Astrocyte (in vitro differentiated cells and primary cell): ENCODE measurements at places on chromosomes 13 and 19.

DNA sequence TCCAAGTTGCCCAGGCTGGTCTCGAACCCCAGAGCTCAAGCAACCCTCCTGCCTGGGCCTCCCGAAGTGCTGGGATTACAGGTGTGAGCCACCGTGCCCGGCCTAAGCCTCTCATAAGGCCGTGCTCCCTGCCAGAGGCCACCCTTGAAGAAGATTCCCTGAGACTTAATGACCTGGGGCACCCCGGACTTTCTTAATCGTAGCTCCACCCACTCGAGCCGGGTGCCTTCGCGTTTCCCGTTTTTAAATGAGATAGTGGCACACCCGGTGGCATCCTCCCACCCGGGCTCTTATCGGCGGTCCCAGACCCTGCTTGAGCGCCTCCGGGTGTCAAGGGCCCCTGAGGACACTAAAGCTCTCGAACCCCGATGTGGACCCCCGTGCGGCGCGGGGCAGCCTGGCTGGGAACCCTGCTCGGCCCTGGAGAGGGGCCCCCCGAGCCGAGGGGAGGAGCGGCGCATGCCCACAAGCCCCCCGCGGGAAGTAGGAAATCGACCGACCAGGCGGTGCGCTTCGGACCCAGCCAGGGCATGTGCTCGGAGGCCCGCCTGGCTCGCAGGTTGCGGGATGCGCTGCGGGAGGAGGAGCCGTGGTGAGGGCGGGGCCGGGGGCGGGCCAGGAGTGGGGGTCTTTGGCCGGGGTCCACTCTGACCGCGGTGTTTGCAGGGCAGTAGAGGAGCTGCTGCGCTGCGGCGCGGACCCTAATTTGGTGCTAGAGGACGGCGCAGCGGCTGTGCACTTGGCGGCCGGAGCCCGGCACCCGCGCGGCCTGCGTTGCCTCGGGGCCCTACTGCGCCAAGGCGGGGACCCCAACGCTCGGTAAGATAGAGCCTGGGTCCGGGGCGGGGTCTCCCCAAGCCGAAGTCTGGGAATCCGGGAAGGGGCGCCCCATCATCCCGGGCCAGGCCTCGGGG lies at the start of gene ANKLE1:
Gene ANKLE1 (plus strand): TSS at position 511 of the 914 bp plus-strand sequence. CDS start 20 bp downstream, at position 531.
- no peaks in the 10 kb centered on the region for H3K4me1 ChIP-seq
- H3K27me3 ChIP-seq: no peaks in the 10 kb centered on the region
- H3K4me3 ChIP-seq: peak within 1 kb of the TSS; percentile 14
- no peak within 1 kb of the TSS for H3K27ac ChIP-seq

- H3K4me3 ChIP-seq: no peak overlapping the region
- peaks cover 17% of the 10 kb centered on the region for H3K4me1 ChIP-seq
- no peaks in the 10 kb centered on the region for H3K36me3 ChIP-seq
- H3K27me3 ChIP-seq: no peaks in the 10 kb centered on the region
- H3K27ac ChIP-seq: no peak overlapping the region
These were observed 6.5 kb upstream of the SIN3B start for GRCh38 chr19:16822648-16823047.

DNA sequence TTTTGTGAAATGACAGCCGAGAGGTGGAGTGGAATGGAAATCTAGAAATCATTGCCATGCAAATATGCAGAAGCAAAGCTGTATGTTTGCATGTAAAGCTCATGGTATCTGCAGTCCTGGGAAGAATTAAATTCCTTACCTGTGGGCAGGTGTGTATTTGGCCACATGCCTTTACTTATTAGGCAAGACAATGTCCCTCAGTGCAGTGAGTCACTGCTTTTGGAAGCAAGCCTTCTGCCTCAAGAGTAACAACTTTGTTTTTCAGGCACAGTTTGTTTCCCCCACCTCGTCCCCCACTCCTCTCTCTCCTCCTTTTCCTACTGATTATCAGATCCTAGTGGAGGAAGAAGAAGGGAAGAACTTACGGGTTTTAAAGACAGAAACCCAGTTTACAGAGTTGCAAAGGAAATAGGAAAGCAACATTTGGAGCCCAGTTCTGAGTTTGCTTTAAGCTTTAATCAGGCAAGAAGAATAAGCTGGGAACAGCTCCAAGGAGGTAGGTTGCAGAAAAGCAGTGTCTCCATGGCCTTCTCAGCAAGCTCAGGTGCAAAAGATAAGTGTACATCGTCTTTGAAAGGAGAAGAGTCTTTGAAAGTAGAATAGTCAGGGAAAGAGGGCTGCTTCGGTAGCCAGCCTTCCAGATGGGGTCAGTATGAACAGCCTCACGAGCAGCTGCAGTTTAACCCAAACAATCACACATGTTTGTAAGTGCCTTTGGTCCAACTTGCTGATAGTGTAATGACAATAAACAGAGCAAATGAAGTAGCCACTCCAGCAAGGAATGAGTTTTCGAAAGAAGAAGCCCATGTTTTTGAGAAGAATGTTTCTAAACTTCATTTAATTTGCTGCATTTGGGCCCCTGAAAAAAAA lies 190.1 kb downstream of the KLF5 start:
- no peak overlapping the region for H3K4me3 ChIP-seq
- peaks cover 6% of the 10 kb centered on the region for H3K4me1 ChIP-seq
- no peak for DNase-seq
- H3K27me3 ChIP-seq: no peaks in the 10 kb centered on the region
- no peak overlapping the region for H3K27ac ChIP-seq

- H3K27ac ChIP-seq: no peak overlapping the region
- H3K4me1 ChIP-seq: peaks cover 27% of the 10 kb centered on the region
- H3K36me3 ChIP-seq: no peaks in the 10 kb centered on the region
- DNase-seq: no peak
- no peaks in the 10 kb centered on the region for H3K27me3 ChIP-seq
These were observed 2.0 kb upstream of the PTOV1 start for GRCh38 chr19:49848938-49849337.

- no peak for DNase-seq
- H3K4me1 ChIP-seq: peaks cover 86% of the 10 kb centered on the region
- H3K36me3 ChIP-seq: peaks cover 20% of the 10 kb centered on the region
- H3K4me3 ChIP-seq: no peak overlapping the region
- no peaks in the 10 kb centered on the region for H3K27me3 ChIP-seq
These were observed 29.6 kb downstream of the COL4A2 start for GRCh38 chr13:110336681-110337080.

DNA sequence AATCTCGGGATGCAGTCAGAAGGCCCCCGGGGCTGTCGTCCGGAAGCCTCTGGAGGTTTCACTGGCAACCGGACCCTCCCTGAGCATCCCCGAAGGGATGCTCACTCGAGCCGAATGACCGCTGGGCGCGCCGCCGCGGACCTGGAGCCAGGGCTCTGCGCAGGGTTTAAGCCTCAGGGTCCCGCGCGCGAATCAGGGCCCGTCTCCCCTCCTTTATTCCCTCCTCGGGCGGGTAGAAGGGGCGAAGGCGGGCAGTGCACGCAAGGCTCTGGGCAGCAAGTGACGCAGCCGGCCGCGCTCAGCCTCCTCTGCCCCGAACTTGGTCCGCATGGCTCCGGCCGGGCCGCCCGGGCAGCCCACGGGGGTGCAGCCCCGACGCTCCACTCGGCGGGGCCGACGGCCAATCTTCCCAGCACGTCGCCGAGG lies 572 bp downstream of the SHISA2 start:
- peak overlapping the region; percentile 82 for H3K4me3 ChIP-seq
- H3K27me3 ChIP-seq: no peaks in the 10 kb centered on the region
- peaks cover under 1% of the 10 kb centered on the region for H3K36me3 ChIP-seq
- H3K4me1 ChIP-seq: peaks cover 13% of the 10 kb centered on the region

DNA sequence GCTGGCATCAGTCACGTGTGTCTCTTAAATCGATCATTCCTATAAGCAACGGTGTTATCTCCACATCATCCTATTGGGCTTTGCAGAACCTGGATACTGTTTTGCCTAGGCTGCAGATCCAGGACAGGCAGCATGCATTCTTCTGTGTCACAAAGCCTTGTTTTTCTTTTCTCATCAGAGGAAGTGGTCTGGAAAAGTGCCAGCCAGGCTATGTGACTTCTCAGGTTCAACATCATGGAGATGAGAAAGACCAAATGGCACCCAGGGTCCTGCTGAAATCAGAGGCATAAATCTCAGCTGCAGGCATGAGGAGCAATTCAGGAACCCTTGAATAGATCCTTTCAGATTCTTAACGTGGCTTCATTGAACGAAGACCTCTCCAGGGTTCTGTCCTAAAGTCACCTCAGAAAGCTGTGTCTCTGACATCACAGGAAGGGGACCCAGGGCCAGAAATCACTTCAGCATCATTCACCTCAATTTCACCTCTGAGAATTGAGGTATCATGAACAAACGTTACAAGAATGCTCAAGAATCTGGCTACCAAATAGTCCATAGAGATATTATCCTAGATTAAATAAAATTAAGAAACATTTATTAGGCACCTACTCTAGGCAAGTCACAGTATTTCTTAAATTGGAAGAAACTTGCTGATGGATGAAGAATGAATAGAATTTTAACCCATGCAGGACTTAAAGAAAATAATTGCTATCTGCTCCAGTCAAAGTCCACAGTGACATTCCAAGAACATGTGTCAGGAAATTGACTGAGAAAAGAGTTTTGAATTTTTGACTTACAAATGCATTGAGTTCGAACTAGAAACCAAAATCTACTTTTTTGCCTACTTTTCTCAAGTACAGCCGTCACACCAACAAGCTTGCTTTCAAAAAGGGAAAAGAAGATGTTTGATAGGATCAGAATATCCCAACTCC lies 124.1 kb downstream of the COG6 start:
- H3K36me3 ChIP-seq: no peaks in the 10 kb centered on the region
- H3K27ac ChIP-seq: peak overlapping the region; percentile 33
- peak; percentile 47 for DNase-seq

DNA sequence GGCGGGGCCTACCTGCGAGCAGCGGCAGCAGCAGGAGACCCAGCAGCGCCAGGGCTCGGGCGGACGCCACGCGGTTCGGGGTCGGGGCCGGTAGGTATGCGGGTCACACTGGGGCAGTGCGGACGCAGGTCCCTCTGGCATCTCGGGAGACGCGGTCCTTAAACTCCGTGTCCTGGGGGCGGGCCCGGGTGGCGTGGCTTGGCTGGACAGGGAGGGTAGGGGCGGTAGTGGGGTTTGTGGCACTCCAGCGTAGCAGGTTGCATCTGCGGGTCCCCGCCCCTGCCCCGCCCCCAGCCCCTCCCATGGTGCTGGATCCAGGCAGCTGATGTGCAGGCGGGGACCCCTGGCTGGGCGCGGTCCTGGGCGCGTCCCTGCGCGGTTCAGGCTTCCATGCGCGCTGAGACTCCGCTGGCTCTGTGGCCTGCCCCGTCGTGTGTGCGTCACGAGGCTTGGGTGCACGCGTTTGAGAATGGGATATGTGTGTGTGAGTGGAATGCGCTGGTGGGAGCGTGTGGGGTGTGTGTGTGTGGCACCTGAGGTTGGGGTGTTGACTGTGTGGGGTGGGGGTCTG lies 96.1 kb downstream of the WTIP start:
- DNase-seq: no peak
- H3K4me3 ChIP-seq: no peak overlapping the region
- no peaks in the 10 kb centered on the region for H3K36me3 ChIP-seq

DNA sequence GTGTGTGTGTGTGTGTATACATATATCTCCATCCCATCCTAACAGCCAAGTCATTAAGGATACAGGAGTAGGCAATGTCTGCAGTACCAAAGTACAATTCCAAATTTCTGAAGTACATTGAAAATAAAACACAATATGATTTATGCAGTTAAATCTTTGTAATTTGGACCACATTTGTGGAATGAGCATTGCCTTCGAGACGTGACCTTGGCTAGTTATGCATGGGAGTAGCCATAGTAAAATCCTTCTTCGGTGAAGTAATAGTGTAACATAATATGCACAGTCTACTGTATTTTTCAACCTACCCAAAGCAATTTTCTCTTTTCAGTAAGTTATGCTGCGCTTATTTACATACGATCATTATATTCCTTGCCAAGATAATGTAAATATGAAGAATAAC lies 665.7 kb upstream of the GPC6 start:
- no peak overlapping the region for H3K27ac ChIP-seq
- DNase-seq: no peak
- H3K27me3 ChIP-seq: no peaks in the 10 kb centered on the region
- H3K4me1 ChIP-seq: no peaks in the 10 kb centered on the region
- no peaks in the 10 kb centered on the region for H3K36me3 ChIP-seq

- no peaks in the 10 kb centered on the region for H3K27me3 ChIP-seq
- no peak for DNase-seq
- H3K27ac ChIP-seq: no peak overlapping the region
- H3K4me1 ChIP-seq: no peaks in the 10 kb centered on the region
These were observed 21.8 kb downstream of the SACS start for GRCh38 chr13:23411706-23412105.

GRCh38 chr19:45469132-45469944 lies 1.5 kb downstream of the FOSB start:
- peak; percentile 81 for DNase-seq
- H3K4me1 ChIP-seq: peaks cover 30% of the 10 kb centered on the region
- peak overlapping the region; percentile 76 for H3K4me3 ChIP-seq
- H3K36me3 ChIP-seq: no peaks in the 10 kb centered on the region

- H3K4me3 ChIP-seq: no peak overlapping the region
- H3K27me3 ChIP-seq: no peaks in the 10 kb centered on the region
- H3K4me1 ChIP-seq: no peaks in the 10 kb centered on the region
- DNase-seq: no peak
- no peak overlapping the region for H3K27ac ChIP-seq
These were observed 485.4 kb downstream of the RFC3 start for GRCh38 chr13:34303346-34303745.

- H3K27ac ChIP-seq: no peak overlapping the region
- no peaks in the 10 kb centered on the region for H3K36me3 ChIP-seq
- peaks cover 15% of the 10 kb centered on the region for H3K4me1 ChIP-seq
These were observed 791 bp downstream of the TMED1 start for GRCh38 chr19:10835089-10835753.

- H3K36me3 ChIP-seq: no peaks in the 10 kb centered on the region
- peak; percentile 6 for DNase-seq
- no peak overlapping the region for H3K4me3 ChIP-seq
- no peak overlapping the region for H3K27ac ChIP-seq
These were observed 199.4 kb downstream of the USP12 start for GRCh38 chr13:26971990-26972887.

- H3K27me3 ChIP-seq: no peaks in the 10 kb centered on the region
- DNase-seq: no peak
- peaks cover 4% of the 10 kb centered on the region for H3K4me1 ChIP-seq
- H3K4me3 ChIP-seq: no peak overlapping the region
These were observed 394.2 kb downstream of the ITGBL1 start for GRCh38 chr13:101846701-101847100.

- DNase-seq: peak; percentile 80
- peak overlapping the region; percentile 11 for H3K27ac ChIP-seq
- peak overlapping the region; percentile 15 for H3K4me3 ChIP-seq
- H3K4me1 ChIP-seq: peaks cover 14% of the 10 kb centered on the region
- no peaks in the 10 kb centered on the region for H3K27me3 ChIP-seq
These were observed 621.0 kb downstream of the EFNB2 start for GRCh38 chr13:105914291-105915036.

DNA sequence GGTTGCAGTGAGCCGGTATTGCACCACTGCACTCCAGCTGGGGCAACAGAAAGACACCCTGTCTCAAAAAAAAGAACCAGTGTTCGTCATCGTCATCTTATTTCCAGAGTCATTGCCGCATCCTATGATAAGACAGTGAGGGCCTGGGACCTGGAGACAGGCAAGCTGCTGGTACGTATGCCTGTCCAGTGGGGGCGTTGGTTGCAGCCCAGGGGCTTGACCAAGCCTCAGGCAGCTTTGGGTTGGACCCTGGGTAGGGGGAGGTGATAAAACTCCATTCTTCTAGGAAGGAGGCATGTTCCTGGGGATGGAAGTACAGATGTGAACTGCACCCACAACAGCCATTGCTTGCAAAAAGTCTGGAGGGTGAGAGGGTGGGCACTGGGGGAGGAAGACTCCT lies 15.6 kb downstream of the WDR88 start:
- H3K4me3 ChIP-seq: no peak overlapping the region
- H3K4me1 ChIP-seq: no peaks in the 10 kb centered on the region
- no peaks in the 10 kb centered on the region for H3K36me3 ChIP-seq
